Activated T-cell treated with anti-CD3 and anti-CD28 coated beads for 4 hours (primary cell): ENCODE measurements at places on chromosomes 11 and 22.
A peak's percentile ranks its signal among the peaks of the same experiment; 100 is the strongest.

GRCh38 chr11:65491614-65492386 is 7.0 kb upstream of the MALAT1 start:
- DNase-seq, result no peak

GRCh38 chr11:2839395-2839943 is 46.1 kb downstream of the CDKN1C start:
- DNase-seq, result no peak

- peak; percentile 44 for DNase-seq
These were observed 22.8 kb downstream of the PIM3 start for GRCh38 chr22:49983148-49984042.

GRCh38 chr11:45180848-45181192 is 34.4 kb downstream of the PRDM11 start:
- DNase-seq, result peak; percentile 20

DNA sequence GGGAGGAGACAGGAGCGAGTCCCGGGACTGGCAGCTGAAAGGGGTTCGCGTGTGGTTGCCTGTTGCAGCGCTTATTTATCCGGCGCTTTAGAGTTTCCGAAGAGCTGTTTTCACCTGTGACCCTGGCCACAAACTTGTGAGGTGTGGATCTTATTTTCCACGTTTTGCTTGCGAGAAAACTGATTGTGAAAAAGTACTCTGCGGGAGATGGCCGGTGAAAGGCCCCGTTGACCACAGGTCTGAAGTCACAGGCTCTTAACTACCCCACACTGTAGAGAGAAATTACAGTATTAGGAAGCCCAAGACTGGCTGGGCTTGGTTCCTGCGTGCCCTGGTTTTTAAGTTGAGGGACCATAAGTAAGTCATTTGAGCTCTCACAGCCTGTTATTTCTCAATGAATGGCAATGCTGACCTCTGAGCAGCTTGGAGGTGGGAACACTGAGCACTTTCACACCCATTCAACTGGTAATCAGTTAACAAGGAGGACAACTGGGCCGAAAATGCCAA is 379 bp upstream of the RAB38 start:
- DNase-seq, result no peak

GRCh38 chr11:128522943-128523518 is 64.3 kb downstream of the ETS1 start:
- peak; percentile 51 for DNase-seq

- no peak for DNase-seq
These were observed 13.6 kb upstream of the APOL5 start for GRCh38 chr22:35703861-35704584.

- DNase-seq, result no peak
These were observed 281.0 kb upstream of the MTNR1B start for GRCh38 chr11:92688416-92688815.

- DNase-seq, result no peak
These were observed 1.7 kb upstream of the RCOR2 start for GRCh38 chr11:63918507-63919191.

DNA sequence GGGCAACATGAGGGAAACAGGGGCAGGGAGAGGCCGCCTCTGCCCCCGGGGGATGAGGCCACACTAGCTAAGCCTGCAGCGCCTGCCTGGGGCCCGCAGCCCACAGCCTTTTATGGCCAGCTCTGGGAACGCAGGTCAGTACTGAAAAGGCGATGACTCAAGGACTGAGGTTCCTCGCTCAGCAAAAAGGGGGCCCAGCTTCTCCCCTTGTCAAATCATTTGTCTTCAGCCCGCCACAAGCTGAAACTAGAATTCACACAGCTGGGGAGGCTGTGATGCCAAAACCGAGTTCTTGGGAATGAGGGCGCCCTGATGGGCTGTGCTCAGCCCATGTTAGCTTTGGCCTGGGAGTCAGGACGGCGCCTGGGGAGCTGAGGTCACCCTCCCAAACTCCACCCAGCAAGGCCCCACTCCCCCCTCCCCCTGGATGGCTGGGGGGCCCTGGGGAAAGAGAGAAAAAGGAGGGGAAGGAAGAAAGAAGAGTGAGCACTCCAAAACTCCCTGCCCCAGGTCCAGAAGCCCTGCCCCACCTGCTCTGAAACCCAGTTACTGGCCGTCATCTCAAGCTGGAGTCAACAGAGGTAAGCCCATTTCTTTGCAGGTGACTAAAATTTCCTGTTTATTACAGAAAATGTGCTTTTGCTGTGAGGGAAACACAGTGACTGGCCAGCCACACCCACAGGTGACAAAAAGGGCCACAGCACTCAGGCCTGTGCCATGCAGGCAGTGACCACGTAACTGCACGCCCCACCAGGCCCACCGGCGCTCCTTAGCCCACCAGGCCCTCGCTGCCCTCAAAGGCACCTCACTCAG is 13.7 kb downstream of the EHD1 start:
- DNase-seq, result no peak

DNA sequence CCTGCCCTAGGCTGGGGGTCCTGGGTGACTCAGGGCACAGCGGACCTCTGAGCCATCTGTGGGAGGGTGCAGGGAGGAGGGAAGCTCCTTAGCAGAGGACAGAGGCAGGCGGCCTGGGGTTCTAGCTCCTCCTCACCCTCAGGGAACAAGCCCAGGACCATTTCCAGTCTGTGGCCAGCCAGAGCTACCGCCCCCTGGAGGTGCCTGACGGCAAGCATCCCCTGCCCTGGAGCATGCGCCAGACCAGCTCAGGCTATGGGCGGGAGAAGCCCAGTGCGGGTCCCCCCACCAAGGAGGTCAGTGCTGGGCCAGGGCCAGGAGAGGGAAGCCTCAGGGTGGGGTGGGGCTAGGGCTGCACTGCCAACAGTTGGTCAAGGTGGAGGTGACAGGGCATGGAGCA is 26.0 kb upstream of the LRRC10B start:
- no peak for DNase-seq

- no peak for DNase-seq
These were observed 829.3 kb downstream of the TBC1D22A start for GRCh38 chr22:47591709-47592108.

- DNase-seq, result no peak
These were observed 226.4 kb downstream of the FAM76B start for GRCh38 chr11:95563173-95563572.

GRCh38 chr11:9150926-9151325 is 59.5 kb upstream of the SCUBE2 start:
- no peak for DNase-seq

DNA sequence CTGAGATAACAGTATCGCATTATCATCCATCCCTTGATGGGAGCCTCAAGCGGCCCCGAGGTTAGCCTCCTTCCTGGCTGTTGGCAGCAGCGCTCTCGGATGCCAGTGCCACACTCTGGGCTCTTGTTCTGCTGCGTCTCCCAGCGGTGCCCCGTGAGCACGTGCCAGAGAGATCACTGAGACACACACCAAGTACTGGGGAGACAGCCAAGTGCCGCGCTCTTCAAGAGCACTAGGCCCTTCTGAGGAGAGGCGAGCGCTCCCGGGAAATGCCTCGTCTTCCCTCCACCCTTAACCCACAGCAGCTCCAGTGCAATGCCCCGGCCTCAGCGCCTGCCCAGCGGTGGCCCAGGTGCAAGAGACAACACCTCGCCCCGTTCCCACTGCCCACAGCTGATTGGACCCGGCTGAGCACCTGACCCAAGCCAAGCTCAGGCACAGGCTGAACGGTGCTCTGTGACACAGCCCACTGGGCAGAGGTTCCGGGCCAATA is 248.3 kb upstream of the NARS2 start:
- no peak for DNase-seq

- DNase-seq, result no peak
These were observed 43.0 kb downstream of the BTG4 start for GRCh38 chr11:111469200-111469599.

DNA sequence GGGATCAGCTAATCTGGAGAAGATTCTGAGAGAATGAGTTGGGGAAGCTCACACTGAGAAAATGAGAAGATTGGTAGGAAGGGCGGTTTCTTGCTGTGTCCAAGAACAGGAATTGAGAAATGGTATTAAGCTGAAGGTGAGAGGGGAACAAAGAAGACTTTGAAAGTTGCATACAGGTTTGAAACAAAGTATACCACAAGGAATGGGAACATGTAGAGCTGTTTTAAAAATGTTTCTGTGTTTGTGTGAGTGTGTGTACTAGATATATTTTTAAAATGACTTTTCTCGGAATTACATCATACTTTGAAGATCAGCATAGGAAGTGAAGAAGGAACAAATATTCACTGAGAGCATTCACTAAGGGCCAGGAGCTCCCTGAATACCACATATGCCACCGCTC is 24.4 kb upstream of the IZUMO1R start:
- DNase-seq, result no peak

DNA sequence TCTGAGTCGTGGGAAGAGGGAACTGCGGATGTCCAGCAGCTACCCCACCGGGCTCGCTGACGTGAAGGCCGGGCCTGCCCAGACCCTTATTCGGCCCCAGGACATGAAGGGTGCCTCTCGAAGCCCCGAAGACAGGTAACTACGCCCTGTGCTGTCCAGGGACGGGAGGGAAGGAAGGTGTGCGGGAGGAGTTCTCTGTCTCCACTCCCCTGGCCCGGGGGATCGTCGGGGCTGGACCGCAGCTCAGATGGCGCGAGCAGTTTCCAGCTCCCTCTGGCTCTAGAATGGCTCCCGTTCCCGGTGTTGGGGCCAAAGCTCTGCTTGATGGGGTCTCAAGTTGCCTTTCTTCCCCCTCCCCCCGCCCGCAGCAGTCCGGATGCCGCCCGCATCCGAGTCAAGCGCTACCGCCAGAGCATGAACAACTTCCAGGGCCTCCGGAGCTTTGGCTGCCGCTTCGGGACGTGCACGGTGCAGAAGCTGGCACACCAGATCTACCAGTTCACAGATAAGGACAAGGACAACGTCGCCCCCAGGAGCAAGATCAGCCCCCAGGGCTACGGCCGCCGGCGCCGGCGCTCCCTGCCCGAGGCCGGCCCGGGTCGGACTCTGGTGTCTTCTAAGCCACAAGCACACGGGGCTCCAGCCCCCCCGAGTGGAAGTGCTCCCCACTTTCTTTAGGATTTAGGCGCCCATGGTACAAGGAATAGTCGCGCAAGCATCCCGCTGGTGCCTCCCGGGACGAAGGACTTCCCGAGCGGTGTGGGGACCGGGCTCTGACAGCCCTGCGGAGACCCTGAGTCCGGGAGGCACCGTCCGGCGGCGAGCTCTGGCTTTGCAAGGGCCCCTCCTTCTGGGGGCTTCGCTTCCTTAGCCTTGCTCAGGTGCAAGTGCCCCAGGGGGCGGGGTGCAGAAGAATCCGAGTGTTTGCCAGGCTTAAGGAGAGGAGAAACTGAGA is 1.4 kb downstream of the ADM start:
- no peak for DNase-seq

DNA sequence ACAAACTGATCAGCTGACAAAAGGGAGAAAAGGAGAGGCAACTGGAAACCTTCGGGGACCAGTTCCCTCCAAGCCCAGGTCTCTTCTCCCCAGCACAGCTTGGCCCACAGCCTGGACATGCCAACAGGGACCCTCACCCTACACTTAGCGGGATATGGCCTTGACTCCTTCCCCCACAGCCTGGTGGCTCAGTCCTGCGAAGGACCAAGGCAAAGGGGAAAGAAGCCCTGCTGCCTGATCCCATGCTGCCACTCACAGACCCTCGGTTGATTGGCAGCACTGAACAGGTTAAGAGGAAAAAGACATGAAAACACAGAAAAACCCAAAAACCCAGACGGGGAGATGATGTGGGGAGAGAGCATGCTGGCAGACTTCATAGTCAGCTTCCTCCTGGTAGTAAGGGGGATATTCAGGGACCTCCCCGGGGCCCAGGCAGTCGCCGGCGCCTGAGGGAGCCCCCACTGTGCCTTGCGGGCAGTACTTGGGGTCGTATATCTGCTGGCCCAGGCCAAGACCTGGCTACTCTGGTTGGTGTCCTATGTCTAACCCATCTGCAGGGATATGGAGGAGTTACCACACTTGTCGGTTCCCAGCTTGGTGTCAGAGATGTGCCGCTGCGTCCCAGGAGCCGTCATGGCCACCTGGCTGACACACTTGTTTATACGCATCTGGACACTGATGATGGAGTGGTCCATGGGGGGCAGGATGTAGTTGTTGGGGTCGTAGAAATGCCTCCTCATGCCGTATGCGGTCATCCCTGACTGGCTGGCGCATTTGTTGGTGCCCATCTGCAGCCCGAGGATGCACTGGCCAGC is 34.2 kb upstream of the HORMAD2 start:
- no peak for DNase-seq

- no peak for DNase-seq
These were observed 48.5 kb downstream of the PACSIN2 start for GRCh38 chr22:42966497-42966896.

GRCh38 chr11:71267807-71268421 is 15.5 kb upstream of the SHANK2 start:
- DNase-seq, result no peak

- no peak for DNase-seq
These were observed 2.1 kb downstream of the ROBO4 start for GRCh38 chr11:124895471-124895971.

DNA sequence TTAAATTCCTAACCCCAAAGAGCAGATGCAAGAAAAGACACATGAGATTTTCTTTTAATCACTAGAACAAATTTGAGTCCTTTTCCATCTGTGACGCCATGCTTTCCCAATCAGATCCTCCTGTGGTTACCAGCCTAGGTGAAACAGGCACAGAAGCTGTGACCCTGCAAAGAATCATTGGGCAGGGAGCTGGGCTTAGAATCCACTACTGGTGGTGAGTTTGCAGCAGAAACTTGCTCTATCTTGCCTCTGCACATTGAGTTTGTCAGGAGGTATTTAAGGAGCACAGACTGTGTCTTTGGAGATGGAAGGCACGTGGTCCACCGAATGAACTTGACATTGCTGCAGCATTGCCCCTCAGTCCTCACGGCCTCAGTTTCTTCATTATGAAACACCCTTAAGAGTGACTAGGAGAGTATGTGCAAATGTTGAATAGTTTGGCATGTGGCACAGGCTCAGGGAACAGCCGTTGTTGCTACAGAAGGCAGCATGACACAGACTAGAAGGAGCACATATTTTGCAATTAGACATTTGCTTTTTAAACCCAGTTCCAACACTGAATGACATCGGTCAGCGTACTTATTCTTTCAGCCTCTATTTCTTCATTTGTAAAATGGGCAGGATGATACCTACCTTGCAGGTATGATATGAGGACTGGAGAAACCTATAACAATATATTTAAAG is 127.6 kb downstream of the DBX1 start:
- DNase-seq, result no peak

GRCh38 chr22:38567531-38568285 is 2.3 kb downstream of the DMC1 start:
- no peak for DNase-seq

DNA sequence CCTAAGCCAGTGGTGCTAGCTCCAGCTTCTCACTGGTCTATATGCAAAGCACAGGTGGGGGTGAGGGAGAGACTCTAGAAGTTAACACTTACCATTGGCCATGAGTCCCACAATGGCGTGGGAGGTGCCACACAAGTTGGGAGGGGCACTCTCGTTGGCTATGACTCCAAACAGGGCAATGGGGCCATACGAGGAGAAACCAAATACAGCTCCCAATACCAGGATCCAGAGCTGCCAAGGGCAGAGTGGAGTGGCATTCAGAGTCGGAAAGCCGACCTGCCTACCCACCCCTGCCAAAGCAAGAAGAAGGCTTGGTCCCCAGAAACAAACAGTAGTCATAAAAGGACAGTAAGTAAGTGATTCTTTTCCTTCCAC is 5.6 kb downstream of the SLC37A4 start:
- DNase-seq, result no peak
